ENCODE measurements at places on chromosomes 16 and 17.

DNA sequence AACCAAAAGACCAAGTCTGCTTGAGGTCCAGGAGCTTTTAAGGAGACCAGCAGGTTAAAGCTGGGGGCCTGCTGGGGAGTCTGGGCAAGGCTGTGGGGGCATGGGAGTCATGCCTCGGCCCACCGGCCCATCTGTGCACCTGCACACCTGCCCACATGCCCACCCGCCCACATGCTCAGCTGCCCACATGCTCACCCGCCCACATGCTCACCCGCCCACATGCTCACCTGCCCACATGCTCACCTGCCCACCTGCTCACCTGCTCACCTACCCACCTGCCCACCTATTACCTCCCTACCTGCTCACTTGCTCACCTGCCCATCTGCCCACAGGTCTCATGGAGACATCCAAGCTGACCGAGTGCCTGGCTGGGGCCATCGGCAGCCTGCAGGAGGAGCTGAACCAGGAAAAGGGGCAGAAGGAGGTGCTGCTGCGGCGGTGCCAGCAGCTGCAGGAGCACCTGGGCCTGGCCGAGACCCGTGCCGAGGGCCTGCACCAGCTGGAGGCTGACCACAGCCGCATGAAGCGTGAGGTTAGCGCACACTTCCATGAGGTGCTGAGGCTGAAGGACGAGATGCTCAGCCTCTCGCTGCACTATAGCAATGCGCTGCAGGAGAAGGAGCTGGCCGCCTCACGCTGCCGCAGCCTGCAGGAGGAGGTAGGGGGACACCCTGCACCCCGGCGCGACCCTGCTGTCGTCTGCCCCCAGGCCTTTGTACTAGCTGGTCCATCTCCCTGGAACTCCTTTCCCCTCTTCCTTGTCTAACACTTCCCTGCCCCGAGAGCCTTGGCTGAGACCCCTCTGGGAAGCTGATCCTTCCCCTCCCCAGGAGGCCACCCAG lies 14.0 kb downstream of the CARD14 start:
- DNase-seq = no peak

GRCh38 chr17:50194140-50194933 lies 7.1 kb downstream of the COL1A1 start:
- no peak for DNase-seq

- peak; percentile 94 for DNase-seq
These were observed at the start of gene UNK for GRCh38 chr17:75784473-75785015. UNK (plus strand) TSS chr17:75784806; CDS start chr17:75784881, 75 bp downstream.

DNA sequence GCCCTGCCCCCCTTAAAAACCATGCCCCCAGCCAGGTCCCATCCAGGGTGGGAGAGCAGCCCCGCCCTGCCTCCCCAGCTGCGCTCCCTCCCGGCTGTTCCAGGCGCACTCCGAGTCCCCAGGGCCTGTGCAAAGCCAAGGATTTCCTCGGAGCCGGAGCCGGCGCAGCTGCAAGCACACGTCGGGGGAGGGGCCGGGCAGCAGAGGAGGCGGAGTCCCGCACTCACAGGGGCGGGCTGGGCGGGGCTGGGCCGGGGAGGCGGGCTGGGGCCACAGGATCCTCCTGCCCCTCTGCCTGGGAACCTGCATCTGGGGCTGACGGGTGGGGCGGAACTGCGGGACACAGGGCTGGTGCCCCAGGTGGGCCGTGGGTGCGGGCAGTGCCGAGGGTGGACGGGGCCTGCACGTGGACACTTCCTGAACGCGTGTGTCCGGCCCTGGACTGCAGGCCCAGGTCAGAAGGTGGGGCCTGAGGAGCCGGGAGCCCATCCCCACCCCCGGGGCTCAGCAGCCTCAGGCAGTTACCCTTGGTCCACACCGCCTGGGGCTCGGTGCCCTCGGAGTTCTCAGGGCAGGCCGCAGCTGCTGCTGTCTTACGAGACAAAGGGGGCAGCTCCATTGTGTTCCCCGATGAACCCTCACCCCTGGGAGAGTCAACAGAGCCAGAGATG lies 24.0 kb upstream of the SSTR5 start:
- DNase-seq = no peak

DNA sequence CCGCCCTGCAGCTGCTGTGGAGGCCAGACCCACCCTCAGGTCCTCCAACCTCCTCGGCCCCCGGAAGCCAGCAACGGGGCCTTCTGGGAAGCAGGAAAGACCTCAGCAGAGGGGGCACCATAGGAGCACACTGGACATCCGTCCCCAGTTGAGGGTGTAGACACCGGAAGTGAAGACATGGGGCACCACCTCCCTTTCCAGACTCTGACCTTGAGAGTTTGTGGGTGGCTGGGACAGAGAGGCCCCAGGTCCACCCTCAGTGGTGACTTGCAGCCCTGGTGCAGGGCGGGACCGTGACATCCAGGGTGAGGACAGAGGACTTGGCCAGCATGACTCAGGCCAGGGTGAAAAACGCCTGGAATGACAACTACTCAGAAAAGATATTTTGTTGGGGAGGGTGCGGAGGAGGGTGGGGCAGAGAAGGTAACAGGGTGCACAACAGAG lies 19.9 kb downstream of the CEP295NL start:
- peak; percentile 86 for DNase-seq

DNA sequence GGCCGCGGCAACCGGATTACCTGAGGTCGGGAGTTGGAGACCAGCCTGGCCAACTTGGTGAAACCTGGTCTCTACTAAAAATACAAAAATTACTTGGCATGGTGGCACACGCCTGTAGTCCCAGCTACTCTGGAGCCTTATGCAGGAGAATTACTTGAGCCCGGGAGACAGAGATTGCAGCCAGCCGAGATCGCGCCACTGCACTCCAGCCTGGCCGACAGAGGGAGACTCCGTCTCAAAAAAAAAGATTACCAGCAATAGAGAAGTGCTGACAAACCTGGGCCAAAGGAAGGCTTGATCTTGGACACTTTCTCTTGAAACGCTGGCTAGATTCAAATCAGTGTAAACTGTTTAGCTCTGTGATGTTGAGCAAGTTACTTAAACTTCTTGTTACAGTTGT lies 4.3 kb downstream of the MT1H start:
- no peak for DNase-seq

- no peak for DNase-seq
These were observed 634.1 kb upstream of the RBFOX1 start for GRCh38 chr16:6698548-6698947.

GRCh38 chr17:6641247-6641863 lies 495 bp downstream of the TXNDC17 start:
- DNase-seq = no peak

All from BJ (cell line).